Upper lobe of right lung (tissue), 1 donor: ENCODE measurements at places on chromosomes 11 and 22. TPM values are rescaled to one million over a fixed set of nuclear protein-coding genes. Genes with fewer than 3 reads are reported as not detected.

SLC22A12 gene
- not detected for total RNA-seq

MRGPRE gene
- not detected for total RNA-seq

EXPH5 gene
- total RNA-seq, result 30.8 TPM

TMEM191C gene
- total RNA-seq, result 4.0 TPM

OR8A1 gene
- total RNA-seq, result not detected

DERL3 gene
- 3.8 TPM for total RNA-seq

F2 gene
- total RNA-seq, result not detected

SCN4B gene
- total RNA-seq, result 7.2 TPM

OR6A2 gene
- total RNA-seq, result not detected
